Activated T-helper 17 cell treated with anti-CD3 and anti-CD28 coated beads, Interleukin-2, amount 50 U/mL, for 72 hours (primary cell): ENCODE measurements at places on chromosomes 3 and 15. TPM values are rescaled to one million over a fixed set of nuclear protein-coding genes. Genes with fewer than 3 reads are reported as not detected.

DNA sequence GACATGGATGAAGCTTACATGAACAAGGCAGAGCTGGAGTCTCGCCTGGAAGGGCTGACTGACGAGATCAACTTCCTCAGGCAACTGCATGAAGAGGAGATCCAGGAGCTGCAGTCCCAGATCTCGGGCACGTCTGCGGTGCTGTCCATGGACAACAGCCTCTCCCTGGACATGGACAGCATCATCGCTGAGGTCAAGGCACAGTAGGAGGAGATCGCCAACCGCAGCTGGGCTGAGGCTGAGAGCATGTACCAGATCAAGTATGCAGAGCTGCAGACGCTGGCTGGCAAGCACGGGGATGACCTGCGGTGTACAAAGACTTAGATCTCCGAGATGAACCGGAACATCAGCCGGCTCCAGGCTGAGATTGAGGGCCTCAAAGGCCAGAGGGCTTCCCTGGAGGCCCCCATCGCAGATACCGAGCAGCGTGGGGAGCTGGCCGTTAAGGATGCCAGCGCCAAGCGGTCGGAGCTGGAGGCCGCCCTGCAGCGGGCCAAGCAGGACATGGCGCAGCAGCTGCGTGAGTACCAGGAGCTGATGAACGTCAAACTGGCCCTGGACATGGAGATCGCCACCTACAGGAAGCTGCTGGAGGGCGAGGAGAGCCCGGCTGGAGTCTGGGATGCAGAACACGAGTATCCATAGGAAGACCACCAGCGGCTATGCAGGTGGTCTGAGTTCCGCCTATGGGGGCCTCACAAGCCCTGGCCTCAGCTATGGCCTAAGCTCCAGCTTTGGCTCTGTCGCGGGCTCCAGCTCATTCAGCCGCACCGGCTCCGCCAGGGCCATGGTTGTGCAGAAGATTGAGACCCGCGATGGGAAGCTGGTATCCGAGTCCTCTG lies 77.6 kb downstream of the CLDN11 start:
- ATAC-seq = no peak

DNA sequence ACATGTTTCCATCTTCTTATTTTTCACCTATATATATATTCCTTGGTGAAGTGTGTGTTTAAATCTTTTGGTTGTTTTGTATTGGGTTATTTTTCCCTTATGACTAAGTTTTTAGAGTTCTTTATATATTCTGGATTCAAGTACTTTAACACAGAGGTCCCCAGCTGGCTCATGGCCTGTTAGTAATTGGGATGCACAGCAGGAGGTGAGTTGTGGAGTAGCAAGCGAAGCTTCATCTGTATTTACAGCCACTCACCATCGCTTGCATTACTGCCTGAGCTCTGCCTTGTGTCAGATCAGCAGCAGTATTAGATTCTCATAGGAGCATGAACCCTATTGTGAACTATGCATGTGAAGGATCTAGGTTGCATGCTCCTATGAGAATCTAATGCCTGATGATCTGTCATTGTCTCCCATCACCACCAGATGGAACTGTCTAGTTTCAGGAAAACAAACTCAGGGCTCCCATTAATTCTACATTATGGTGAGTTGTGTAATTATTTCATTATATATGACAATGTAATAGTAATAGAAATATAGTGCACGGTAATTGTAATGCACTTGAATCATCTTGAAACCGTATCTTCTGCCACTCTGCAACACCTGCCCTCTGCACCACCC lies 151.6 kb downstream of the RSRC1 start:
- no peak for ATAC-seq

Gene GNL3
- total RNA-seq = 189 TPM

GRCh38 chr3:42900226-42901072 lies 5.5 kb upstream of the ZNF662 start:
- ATAC-seq = peak; percentile 21

DNA sequence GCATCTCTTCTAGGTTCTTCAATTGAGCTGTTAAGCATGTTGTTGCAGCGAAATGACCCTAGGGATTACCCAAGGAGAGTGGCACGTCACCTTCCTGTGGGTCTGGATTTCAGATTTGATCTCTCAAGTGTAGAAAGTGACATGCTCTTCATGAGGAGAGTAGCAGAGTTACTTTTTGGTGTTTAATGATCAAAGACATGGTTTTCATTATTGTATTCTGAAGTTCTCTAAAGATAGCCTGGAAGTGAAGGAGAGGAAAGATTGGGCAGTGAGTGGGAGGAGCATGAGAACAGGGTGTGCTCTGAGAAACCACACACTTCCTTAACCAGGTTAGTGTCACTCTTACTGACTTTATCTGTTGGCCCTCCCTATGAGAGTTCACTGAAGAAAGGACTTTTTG lies 153.6 kb downstream of the AKAP13 start:
- peak; percentile 97 for ATAC-seq

- no peak for ATAC-seq
Observed at GRCh38 chr3:44396200-44397171, 57.9 kb downstream of the TCAIM start.

GRCh38 chr15:84400017-84400740 lies 164.6 kb downstream of the GOLGA6L4 start:
- no peak for ATAC-seq

Gene GCNT3
- not detected for total RNA-seq

DNA sequence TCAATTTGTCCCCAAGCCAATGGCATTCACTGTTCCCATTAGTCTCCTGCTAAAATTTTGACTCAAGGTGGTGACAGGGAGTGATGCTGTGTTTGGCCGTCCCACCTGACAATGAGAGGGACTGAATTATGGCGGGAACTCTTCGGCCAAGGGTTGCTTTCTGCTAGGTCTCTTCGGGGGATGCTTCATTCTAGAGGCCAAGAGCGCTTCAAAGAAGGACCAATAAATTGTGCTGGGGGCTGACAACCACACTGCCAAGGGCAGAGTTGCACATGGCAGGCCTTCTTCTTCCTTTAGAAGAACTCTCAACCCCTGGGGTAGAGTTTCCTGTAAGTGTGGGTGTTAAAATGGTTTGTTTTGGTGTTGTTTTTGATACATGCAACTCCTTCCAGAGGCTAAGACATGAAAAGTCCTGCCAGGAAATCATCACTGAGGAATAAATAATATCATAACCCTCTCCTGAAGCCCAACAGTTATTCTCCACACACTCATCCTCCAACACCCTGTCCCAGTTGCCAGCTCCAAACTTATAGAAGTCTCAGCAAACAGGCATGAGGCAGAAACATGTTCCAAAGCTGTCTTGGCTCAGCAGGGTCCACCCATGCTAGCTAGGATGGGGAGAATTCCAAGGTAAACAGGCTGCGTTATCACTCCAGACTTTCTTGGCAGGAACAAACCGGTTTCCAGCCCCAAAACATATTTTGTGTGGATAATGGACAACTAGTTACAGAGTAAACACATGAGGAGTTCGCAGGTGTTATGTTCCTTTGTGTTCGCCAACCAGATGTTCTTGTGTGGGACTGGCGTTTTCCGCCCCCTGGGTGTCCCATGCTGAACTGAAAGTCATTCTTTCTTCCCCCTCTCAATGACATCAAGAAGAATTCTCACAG lies 396.7 kb upstream of the RGMA start:
- no peak for ATAC-seq
